HTR-8/SVneo (cell line): ENCODE measurements at places on chromosomes 1 and 21.

- no peak for DNase-seq
These were observed 9.3 kb downstream of the ZNF281 start for GRCh38 chr1:200400556-200400955.

GRCh38 chr21:45454926-45455673 lies 50.1 kb downstream of the COL18A1 start:
- DNase-seq: no peak

DNA sequence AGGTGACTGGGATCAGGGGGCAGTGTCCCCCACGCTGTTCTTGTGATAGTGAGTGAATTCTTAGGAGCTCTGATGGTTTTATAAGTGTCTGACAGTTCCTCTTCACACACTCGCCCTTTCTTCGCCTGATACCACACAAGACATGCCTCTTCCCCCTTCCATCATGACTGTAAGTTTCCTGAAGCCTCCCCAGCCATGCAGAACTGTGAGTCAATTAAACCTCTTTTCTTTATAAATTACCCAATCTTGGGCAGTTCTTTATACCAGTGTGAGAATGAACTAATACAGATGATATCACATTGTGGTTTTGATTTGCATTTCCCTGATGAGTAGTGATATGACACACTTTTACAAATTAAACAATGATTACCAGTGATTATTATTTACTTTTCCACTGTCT lies 229.9 kb downstream of the AKT3 start:
- DNase-seq: no peak

DNA sequence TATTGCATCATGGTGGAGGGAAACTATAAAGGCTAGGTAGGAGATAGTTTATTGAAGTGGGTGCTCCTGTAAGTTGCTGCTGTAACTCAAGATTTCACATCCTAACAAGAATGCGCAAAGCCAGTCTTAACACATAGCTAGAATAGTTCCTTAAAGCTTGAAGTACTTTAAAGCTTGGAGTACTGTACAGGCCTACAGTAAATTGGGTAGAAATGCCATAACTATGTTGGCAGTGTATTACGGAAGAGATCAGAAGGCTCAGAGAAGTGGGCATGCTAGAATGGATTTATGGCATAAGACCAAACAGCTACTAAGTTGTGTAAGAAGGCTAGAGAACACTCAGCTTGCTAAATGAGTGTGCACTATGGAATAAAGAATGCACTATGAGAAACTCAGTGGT lies 44.5 kb downstream of the DMRTA2 start:
- no peak for DNase-seq

DNA sequence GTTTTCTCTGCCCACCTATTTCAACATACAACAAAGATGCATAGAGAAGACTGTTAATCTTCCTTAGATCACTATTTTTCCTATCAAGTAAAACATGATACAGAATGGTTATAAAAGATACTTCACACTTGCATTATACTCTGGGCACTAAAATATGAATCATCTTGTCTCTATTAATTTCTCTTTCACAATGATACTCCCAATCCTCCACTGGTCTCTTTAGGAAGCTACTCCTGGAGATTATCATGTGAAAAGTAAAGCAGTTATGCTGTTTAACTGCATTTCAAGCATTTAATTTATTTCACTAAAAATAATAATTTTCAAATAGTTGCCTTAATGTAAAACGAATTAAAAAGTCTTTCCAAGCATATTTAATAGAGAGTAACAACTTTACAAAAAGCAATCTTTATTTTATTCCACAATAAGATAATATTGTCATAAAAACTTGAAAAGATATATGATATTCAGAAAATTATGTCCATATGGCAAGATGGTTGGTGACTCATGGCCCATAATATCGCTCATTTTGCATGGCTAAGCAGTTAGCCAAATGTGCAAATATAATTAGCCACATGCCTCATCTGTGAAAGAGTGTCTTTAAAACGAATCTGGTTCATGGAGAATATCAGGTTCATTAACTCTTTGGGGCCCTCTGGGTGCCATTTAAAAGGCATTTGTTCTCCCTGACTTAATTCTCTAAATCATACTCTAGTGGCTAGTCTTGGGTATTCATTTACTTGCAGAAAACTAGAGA lies 1569.0 kb upstream of the B3GALT2 start:
- no peak for DNase-seq

DNA sequence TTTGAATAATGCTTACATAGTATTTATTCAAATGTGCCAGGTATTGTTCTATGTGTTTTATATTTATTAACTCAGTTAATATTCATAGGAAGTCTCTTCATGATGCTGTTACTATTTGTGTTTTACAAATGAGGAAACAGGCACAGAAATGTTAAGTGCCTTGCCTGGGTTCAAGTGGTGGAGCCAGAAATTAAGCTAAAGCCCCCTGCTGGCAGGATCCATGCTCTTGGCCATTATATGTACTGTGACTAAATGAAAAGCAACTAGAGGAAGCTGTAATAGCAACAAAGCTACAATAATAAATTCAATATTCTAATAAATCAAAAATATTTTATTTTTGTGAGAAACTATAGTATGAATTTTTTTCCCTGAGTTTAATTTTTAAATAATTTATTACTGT lies 30.0 kb downstream of the IARS2 start:
- no peak for DNase-seq

DNA sequence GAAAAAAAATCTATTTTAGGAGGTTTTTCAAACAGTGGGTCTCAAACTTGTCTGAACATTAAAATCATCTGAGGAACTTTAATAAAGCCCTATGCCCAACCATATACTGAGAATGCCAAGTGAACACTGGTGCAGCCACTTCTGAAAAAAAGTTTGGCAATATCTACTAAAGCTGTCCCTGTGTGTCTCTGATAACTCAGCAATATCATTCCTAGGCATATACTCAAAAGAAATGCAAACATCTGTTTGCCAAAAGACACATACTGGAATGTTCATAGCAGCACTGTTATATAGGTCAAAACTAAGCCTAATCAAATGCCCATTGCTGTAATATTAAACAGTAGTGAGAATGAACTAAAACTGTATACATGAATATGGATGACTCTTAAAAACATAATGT lies 74.2 kb upstream of the RGS4 start:
- DNase-seq: no peak

- DNase-seq: no peak
These were observed 20.2 kb downstream of the ARHGEF11 start for GRCh38 chr1:157025385-157025784.

DNA sequence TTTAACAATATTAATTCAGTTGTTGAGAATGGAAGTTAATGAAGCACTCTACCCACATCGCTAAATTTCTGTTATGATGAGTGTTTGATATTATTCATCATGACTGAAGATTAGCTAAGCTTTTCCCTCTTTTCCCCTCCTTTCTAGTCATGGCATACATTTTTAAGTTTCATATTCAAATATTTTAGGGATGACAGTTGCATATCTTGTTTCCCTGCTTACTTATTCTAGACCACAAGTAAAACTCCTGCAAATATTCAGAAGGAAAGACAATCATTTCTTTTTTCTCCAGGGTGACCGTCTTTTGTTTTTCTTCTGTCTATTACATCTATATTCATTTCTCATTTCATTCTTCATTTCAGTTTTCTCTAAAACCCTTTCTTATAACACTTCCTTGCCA lies 906.0 kb downstream of the ADGRL2 start:
- DNase-seq: no peak

GRCh38 chr21:22791986-22792560 lies 1793.9 kb downstream of the NCAM2 start:
- DNase-seq: peak; percentile 36

DNA sequence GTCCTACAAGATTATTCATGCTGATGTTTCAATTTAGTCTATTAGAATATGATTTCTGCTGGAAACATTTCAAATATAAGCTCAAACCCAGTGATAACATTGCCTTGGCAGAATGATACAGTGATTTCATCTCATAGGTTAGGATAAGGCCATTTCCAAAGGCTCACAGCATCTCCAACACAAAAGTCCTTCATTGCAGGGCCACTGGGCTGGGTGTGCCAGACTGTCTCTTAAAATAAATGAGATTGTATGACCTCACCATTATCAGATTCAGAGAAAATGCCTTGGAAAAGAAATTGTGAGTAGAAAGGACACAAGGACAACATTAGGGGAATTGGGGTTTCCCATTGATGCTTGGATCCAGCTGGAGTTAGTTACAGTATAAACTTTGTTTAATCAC lies 30.4 kb downstream of the NGF start:
- DNase-seq: no peak

GRCh38 chr1:244054924-244055263 lies 3.8 kb downstream of the ZBTB18 start:
- no peak for DNase-seq

DNA sequence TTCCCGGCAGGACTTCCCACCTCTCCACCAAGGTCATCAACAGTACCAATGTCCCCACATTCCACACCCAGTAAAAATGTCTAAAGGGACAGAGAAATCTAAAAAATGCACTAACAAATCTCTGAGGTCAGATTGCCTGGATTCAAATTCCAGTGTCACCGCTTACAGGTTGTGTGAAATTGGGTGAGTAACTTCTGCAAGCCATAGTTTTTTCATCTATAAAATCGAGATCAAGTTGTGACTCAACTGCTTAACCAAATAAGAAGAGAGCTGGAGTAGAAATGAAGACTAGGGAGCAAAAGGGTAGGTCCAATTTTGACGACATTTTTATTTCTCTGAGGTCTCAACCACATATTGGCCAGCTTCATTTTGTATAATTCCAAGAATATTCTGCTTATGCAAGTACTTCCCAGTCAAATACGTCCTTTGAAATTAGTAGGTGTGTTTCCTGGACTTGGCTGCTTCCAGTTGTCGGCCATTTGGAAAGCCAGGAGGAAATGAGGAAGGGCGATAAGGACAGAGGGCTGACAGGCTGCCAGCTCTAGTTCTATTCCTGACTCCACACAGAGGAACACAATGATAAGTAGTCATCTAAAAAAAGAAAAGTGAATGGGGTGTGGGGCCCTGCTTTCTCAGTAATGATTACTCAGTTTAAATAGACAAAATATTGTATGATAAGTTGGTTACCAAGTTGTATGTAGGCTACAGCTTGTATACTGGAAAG lies 57.7 kb upstream of the ZC3H11B start:
- DNase-seq: no peak

DNA sequence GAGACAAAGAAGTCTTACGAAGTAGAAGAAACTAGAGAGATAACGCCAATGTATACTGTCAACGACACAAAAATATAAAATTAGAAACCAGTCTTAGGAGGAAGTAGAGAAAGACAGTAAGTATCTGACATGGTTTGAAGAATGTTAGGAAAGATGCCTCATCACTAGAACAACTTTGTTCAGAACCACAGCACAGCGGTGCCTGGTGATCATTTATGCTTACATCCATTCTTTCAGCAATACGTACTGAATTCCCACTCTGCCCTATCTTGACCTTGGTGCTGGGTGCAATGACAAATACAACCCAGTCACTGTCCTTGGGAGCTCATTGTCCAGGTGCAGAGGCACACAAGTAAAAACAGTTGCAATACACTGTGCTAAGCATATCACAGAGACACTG lies 104.4 kb downstream of the TM2D1 start:
- DNase-seq: no peak

DNA sequence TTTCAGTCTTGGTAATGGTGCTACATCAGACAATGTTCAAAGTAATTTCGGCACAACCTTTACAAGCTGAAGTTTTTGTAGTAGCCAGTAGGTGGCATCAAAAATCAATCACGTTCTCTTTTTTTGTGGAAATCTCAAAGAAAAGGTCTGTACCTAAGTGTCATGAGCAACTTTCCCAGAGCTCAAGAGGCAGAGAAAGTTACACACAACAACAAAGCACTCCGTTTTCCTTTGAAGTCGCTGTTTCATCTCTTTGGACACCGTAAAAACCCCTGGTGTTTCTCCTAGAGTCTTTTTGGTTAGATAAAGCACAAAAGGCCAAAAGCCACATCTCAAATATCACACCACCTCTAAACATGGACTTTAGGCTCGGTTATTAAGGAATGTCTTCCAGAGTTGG lies 131.6 kb downstream of the LHX8 start:
- DNase-seq: no peak

- DNase-seq: no peak
These were observed 306.5 kb downstream of the KCNH1 start for GRCh38 chr1:210827481-210827880.

GRCh38 chr21:42313501-42313969 lies 1.7 kb downstream of the TFF3 start:
- DNase-seq: no peak

GRCh38 chr1:20602851-20603450 lies 14.1 kb downstream of the CDA start:
- no peak for DNase-seq

DNA sequence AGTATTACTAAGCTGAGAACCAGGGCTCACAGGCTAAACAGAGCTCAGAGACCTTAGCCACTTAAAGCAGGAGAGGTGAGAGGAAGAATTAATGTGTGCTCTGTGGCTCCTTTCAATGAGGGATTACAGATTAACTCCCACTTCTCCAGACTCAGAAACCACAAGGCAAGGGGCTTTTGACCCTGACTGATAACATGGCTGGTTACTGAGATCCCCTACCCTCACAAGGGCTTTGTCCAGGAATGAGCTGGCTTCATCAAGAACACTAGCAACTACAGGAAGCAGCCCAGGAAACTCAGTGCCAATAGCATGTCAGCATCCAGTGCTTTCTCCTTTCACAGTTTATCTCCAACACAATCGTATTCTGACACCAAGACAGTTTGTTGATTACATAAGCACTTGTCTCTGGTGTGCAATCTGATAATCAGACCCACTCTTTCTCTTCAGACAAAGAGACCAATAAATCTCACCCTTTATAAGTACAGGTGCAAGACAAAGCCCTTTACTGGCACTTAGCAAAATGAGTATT lies 38.8 kb downstream of the ERI3 start:
- DNase-seq: no peak

DNA sequence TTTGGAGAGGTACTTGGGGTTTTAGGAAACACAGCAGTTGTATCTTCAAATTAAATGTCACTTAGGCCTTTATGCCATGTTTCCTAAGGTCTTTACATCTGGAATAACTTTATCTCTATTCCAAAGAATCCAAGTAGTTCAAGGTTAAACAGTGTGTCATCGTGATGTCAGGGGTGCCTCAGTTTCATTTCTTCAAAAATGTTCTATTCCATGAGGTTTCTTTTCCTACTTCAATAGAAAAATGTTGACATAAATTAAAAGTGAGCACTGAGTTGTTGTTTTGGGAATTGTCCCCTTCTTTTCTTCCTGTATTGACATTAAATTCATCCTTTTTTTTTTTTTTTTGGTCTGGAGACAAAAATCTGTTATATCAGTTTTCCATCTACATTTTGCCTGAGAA lies 160.6 kb upstream of the C21orf91 start:
- no peak for DNase-seq

DNA sequence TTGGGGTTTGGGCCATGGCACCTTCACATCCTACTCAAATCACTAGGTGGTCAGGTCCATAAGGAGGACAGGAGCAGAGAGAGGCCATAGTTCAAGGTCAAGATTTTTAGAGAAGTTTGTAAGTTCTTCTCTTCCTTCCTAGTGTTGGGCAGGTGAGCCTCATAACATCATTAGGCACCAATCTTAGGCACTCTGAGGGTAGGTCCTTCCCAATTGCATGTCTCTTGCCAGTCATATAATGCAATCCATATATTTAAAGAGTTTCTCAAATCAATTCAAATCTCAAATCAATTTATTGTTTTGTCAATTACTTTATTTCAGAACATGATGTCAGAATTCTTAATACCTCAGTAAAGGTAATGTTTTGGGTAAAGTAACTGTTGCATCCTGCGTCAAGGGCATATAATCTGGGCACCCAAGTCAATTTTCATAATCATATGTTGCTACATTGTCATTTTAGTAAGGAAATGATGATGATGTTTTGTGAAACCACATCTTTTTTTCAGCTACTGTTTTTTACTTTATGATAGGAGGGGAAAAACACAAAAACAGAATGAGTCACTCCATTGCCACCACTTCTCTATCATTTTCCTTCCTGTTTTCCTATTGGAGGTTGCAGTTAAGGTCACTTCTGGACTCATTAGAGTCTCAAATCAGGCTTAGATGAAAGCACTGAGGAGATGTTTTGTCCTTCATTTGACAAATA lies 122.7 kb downstream of the UCHL5 start:
- DNase-seq: no peak
